ENCODE measurements at places on chromosomes 7 and 10.

DNA sequence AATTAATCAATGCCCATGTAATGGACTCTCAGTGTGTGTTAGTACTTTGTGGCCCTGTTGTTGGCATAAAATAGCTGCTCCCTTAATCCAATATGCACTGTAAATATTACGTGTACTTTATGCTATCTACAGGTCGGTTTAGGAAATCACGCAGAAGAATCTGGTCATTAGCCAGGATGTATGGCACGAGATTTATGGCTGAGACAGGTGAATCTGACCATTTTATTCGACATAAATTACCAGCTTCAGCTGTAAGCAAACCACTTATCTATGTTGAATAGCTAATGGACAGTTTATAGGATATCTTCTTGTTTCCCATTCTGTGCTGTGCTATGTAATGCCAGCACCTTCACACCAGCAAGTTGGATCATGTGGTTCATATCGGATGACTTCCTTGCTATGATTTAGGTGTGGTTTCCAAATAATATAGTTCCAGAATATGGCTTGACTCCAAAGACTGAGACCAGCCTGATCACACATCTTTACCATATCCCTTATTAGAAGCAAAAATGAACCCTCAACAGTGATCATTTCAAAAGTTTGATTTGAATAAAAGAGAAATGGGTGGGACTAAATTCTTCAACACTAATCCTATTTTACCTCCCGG is 301.4 kb downstream of the AHR start:
- DNase-seq, result no peak

DNA sequence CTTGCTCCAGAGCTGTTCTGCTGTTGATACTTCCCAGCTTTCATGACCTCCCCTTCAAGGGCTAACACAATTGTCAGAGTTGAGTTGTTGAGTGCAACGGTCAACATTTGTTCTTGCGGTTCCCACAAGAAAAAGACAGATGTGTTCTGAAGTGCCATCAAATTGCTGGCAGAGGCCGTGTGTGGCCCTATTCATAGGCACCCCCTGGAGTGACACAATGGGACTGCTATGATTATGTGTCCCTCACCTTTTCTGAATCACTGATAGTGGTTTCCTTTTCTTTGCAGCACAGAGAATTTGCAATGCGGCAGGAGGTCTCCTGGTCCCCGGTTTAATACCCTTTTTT is 5.8 kb upstream of the IGFBP1 start:
- DNase-seq, result no peak

DNA sequence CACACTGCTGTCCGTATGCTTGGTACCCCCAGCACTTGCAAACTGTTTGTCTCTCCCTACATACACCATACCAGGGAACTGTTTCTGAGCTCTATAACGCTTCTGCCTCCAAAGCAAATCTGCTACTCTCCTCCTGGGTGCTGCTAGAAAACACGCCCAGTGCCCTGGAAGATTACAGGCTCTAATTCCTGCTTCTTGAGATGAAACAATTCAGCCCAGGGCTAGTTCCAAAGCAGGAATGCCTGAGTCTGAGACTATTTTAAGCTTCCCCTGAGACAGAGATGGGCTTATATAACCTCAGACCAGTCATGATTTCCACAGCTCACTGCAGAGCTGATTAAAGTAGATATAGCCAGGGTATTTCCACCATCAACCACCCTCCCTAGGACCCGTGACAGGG is 327.1 kb downstream of the GPR158 start:
- no peak for DNase-seq

GRCh38 chr7:33458581-33458980 is 329.2 kb downstream of the BBS9 start:
- DNase-seq, result no peak

DNA sequence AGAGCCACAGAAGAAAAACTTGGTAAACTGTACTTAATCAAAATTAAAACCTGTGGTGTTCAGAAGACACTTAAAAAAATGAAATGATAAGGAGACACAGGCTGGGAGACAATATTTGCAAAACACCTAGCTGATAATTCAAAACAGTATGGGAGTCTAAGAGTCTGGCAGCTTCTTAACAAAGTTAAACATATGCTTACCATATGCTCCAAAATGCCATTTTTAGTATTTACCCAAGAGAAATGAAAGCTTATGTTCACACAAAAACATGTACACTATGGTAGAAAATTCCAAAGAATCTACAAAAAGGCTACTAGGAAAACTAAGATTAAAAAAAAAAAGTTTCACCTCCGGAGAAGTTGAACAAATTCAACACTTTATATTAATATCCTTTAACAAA is 48.6 kb downstream of the ITGB1 start:
- DNase-seq, result no peak

GRCh38 chr7:28631995-28632394 is 219.7 kb downstream of the CREB5 start:
- no peak for DNase-seq

GRCh38 chr10:117552156-117552631 is 9.6 kb downstream of the EMX2 start:
- DNase-seq, result no peak

- no peak for DNase-seq
Observed at GRCh38 chr10:114650831-114651230, 7.2 kb downstream of the ABLIM1 start.

DNA sequence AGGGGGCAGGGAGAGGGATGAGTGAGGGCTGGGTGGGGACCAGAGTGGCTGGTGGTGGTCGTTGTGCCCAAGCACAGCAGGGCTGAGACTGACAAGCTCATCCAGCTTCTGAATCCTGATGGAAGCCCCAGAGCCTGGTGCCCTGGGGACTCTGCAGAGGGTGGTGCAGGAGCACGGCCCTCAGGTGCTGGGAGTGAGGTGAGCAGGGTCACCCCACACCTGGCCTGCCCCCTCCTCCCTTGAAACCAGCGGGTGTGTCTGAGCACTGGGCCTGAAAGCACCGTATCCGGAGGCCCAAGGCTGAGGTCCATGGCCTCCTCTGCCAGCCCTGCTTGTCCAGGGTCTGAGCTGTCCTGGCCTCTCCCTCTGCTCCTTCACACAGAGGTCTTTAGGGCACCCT is 218.2 kb downstream of the ZNF248 start:
- no peak for DNase-seq

DNA sequence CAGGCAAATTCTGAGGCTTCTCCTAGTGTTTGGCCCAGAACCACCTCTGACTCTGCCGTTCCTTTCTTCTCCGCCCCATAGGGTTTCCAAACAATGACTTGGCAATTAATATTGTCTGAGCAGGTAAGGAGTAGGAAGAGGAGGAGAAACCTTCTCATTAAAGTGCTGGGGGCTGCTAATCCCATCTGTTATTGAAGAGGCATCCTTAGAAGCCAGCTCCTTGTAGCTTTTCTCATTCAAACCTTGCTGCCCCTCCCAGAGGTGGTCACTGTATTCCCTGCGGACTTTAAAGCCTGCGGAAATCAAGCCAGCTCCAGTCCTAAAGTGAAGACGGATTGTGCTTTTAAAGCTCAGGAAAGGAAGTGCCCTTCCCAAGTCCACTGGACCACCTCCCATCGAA is 1.4 kb upstream of the NKX1-2 start:
- DNase-seq, result no peak

DNA sequence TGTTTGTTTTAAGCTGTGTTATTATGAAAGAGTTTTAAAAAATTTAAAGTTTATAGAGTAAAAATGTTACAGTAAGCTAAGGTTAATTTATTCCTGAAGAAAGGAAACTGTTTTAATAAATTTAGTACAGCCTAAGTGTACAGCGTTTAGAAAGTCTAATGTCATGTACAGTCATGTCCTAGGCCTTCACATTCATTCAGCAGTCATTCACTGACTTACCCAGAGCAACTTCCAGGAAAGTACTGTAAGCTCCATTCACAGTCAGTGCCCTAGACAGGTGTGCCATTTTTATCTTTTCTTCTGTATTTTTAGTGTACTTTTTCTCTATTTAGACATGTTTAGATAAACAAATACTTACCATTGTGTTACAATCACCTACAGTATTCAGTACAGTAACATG is 126.8 kb downstream of the TPK1 start:
- no peak for DNase-seq

DNA sequence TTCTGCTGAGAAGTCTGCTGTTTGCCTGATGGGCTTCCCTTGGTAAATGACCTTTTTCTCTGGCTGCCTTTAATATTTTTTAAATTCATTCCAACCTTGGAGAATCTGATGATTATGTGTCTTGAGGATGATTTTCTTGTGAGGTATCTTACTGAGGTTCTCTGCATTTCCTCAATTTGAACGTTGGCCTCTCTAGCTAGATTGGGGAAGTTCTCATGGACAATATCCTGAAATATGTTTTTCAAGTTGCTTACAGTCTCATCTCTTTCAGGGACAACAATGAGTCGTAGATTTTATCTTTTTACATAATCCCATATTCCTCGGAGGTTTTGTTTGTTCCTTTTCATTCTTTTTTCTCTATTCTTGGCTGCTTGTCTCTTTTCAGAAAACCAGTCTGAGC is 208.4 kb downstream of the KIF20B start:
- no peak for DNase-seq

DNA sequence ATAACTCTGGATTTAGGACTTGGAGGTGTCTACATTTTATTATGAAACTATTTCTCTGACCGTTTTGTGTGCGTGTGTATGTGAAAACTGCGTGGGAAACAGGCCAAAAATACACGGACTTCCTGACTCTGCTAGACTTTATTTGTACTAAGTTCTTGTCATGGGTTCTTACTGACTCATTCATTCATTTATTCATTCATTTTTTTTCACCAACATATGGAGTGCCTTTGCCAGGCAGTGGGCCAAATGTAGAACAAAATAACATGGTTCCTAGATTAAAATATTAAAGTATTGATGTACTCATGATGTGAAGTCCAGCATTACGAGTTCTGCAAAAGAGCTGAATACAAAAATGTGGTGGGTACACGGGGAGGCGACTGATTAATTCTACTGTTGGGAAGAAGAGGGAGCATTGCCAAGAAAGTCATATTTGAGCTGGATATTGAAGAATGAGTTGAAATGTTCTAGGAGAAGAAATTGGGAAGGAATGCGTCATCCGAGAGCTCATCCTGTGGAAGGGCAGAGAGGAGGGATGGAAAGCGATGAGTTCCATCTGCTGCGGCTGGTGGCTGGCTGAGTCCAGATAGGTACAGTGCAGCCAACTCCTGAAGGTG is 24.6 kb downstream of the CACNB2 start:
- DNase-seq, result no peak

- no peak for DNase-seq
Observed at GRCh38 chr7:90690159-90690858, 94.2 kb downstream of the CDK14 start.

GRCh38 chr10:16583382-16583781 is 61.7 kb upstream of the C1QL3 start:
- no peak for DNase-seq

DNA sequence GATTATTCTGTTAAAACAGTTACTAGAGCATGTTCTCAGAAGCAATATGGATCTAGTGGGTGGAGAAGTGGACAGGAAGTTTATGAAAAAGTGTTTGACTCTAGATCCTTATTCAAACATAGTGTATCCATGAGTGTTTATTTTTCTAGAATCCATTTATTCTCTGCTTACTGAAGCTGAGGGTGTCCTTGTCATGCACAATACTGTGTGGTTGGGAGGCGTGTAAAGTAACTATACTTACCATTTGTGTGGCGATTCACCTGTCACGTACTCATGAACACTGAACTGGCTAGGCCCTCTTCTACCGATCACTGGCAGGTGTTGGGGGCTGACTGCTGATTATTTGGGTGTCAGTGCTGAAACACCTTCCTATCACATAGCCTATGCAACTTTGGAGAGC is 74.0 kb downstream of the POU6F2 start:
- DNase-seq, result no peak

DNA sequence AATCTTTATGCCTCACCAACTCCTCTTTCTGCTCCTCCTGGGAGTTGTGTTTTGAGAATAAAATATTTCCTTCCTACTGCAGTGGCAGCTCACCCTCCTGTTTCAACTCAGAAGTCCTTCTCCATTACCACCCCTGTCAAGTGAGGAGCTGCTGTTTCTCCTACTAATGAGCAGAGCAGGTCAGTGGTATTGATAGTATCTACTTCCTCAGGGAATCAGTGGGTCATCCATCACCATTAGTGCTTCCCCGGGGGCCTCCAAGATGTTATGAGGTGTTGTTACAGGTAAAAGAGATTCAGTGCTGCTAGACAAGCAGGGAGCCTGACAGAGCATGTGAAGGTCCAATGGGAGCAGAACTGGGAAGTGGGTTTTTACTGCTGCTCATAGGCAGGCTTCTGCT is 795.2 kb downstream of the REEP3 start:
- no peak for DNase-seq

DNA sequence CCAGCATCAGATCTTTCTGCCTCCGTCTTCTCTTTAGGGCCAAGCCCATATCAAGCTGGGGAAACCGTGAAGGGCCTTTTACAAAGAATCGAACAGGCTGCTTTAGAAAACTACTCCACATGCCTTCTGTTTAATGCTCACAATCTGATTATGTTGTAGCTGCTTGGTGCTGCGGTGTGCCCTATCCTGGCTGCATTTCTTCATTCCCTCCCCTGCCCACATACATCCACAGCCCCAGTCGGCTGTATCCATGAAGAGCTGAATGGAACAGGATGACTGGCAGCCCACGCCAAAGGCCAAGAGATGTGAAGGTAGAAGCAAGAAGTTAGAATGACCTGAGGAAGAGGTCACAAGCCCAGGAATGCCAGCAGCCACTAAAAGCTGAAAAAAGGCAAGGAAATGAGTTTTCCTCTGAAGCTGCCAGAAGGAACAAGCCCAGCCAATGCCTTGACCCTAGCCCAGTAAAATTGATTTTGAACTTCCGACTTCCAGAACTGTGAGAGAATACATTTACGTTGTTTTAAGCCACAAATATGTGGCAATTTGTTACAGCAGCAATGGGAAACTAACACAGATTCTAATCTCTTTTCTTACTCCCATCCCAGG is 22.2 kb downstream of the TAS2R41 start:
- no peak for DNase-seq

DNA sequence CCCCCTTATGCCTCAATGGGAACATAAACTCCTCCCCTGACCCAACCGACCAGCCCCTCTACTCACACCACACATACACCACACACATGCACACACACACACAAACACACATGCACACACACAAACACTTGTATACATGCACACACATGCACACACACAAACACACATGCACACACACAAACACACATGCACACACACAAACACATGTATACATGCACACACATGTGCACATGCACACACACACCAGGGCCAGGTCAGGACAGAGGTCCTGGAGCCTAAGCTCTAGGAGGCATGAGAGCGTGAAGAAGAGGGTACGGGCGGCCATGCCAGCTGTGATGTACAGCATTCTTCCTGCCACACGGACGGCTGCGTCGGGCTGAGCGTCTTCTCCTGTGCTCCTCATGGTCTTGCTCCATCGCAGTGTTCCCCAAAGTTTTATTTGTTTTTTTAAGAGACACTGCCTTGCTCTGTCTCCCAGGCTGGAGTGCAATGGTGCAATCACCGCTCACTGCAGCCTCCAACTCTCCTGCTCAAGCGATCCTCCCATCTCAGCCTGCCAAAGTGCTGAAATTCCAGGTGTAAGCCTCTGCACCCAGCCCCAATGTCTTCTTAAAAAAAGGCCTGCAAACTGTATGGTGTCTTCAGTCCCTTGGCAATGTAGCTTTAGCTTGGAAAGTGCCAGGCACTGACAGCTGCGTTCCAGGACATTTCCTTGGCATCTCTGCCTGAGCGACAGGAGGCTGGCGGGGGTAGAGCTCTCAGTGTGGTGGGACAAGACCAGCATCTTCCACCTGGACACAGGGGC is 38.8 kb upstream of the INPP5A start:
- DNase-seq, result no peak
